Activated CD4-positive, alpha-beta T cell treated with anti-CD3 and anti-CD28 coated beads, Interleukin-2, amount 10 ng/mL, durations not matched to agents 7 days and 5 days (primary cell): ENCODE measurements at places on chromosomes 12 and 14. TPM values are rescaled to one million over a fixed set of nuclear protein-coding genes. Genes with fewer than 3 reads are reported as not detected.
A peak's percentile ranks its signal among the peaks of the same experiment; 100 is the strongest.

Gene AQP2
- not detected for total RNA-seq

Gene LHX5
- not detected for total RNA-seq

- H3K4me1 ChIP-seq = no peaks in the 10 kb centered on the region
- DNase-seq = peak; percentile 68
- H3K27me3 ChIP-seq = no peaks in the 10 kb centered on the region
- no peak overlapping the region for H3K27ac ChIP-seq
- no peaks in the 10 kb centered on the region for H3K36me3 ChIP-seq
- no peak overlapping the region for H3K4me3 ChIP-seq
Measured at GRCh38 chr12:130031571-130032189, 127.9 kb upstream of the TMEM132D start.

- no peaks in the 10 kb centered on the region for H3K27me3 ChIP-seq
- DNase-seq = no peak
- no peaks in the 10 kb centered on the region for H3K36me3 ChIP-seq
- no peaks in the 10 kb centered on the region for H3K4me1 ChIP-seq
- H3K4me3 ChIP-seq = no peak overlapping the region
Measured at GRCh38 chr12:114316076-114316475, 89.9 kb downstream of the TBX5 start.

DNA sequence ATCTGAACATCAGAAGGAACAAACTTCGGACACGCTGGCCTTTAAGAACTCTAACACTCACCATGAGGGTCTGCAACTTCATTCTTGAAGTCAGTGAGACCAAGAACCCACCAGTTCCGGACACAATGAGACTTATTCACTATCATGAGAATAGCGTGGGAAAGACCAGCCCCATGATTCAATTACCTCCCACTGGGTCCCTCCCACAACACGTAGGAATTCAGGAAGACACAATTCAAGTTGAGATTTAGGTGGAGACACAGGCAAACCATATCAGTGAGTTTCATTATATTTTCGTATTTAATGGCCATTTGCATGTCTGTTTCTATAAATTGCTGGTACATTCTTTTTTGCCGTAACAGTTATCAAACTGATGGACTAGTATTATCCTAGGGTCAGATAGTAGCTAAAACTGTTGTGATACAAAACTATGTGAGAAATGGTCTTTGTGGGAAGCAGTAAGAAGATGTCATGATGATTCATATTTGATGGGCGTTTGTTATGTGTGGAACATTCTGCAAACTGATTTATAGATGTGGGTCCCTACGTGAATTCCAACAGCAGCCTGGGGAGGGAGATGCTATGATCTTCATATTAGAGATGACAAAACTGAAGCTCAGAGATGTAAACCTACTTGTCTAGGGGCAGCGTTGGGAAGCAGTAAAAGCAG lies 282.4 kb upstream of the TMEM132C start:
- H3K27ac ChIP-seq = no peak overlapping the region
- no peaks in the 10 kb centered on the region for H3K27me3 ChIP-seq
- H3K4me1 ChIP-seq = no peaks in the 10 kb centered on the region
- H3K4me3 ChIP-seq = no peak overlapping the region
- DNase-seq = no peak
- H3K36me3 ChIP-seq = no peaks in the 10 kb centered on the region

- H3K36me3 ChIP-seq = peaks cover 24% of the 10 kb centered on the region
- no peak for DNase-seq
- no peak overlapping the region for H3K4me3 ChIP-seq
- no peak overlapping the region for H3K27ac ChIP-seq
- peaks cover 90% of the 10 kb centered on the region for H3K4me1 ChIP-seq
- no peaks in the 10 kb centered on the region for H3K27me3 ChIP-seq
Measured at GRCh38 chr12:111441107-111441928, 35.6 kb downstream of the SH2B3 start.

DNA sequence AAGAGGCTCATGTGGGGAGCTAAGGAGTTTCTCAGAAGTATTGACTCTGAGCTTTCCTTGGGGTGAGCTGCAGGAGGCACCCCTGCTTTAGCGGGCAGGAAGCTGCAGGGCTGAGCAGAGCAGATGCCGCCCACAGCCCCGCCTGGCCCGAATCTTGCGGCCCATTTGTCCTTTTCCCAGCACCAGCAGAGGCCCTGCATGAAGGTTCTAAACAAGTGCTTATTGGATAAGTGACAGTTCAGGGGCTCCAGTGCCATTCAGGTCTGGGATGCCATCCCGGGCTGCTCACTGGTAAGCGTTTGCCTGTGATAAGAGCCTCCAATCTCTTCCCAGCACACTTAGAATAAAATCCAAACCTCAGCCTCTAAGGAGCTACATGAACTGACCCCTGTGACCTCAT lies 11.4 kb downstream of the RILPL1 start:
- DNase-seq = no peak
- no peak overlapping the region for H3K27ac ChIP-seq
- H3K4me3 ChIP-seq = no peak overlapping the region

DNA sequence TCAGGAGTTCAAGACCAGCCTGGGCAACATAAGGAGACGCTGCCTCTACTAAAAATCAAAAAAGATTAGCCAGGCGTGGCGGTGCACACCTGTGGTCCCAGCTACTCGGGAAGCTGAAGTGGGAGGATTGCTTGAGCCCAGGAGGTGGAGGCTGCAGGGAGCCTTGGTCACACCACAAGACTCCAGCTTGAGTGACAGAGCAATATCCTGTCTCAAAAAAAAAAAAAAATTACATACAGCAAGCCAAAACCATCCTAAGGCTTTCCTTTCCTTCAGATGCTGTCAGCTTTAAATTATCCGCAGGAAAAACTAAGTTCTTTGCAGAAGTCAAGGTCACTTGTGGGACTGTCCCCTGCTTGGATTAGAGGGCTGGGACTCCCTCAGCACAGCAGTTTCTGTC lies 1.3 kb downstream of the CS start:
- peak overlapping the region; percentile 97 for H3K27ac ChIP-seq
- H3K27me3 ChIP-seq = no peaks in the 10 kb centered on the region
- no peak for DNase-seq
- peak overlapping the region; percentile 89 for H3K4me3 ChIP-seq

- DNase-seq = no peak
- H3K4me1 ChIP-seq = peaks cover 13% of the 10 kb centered on the region
- H3K27ac ChIP-seq = no peak overlapping the region
- no peaks in the 10 kb centered on the region for H3K36me3 ChIP-seq
Measured at GRCh38 chr12:32533971-32534590, 134.7 kb downstream of the FGD4 start.

DNA sequence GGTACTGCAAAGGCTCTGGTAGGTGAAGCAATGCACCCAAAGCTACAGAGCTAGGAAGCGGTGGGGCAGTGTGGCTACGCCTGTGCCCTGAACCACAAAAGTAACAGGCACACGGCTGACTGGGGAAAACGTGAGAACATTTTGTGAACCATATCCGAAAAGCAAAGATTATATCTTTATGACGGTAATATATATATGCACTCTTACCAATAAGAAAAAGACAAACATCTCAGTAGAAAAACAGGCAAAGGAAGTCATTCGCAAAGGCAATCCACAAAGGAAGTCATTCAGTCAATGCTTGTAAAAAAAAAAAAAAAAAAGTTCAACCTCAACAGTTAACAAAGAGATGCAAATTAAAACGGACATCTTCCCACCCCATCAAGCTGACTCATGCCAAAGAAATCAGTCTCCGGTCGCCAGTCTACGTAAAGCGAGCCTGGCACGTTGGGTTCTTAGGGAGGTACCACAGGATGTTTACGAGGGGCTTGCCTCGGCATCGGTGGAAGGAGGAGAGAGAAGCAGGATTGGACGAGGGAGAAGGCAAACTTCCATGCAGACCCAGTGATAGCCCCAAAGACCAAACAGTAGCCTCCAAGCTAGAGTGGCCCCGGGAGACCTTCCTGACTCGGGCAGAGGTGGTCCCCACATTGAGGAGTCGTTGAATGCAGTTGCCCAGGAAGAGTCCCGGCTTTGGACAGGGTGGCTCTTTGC lies 39.4 kb upstream of the PPP2R5C start:
- peak; percentile 82 for DNase-seq
- H3K27ac ChIP-seq = peak overlapping the region; percentile 98
- H3K4me1 ChIP-seq = peaks cover 37% of the 10 kb centered on the region
- no peaks in the 10 kb centered on the region for H3K27me3 ChIP-seq

DNA sequence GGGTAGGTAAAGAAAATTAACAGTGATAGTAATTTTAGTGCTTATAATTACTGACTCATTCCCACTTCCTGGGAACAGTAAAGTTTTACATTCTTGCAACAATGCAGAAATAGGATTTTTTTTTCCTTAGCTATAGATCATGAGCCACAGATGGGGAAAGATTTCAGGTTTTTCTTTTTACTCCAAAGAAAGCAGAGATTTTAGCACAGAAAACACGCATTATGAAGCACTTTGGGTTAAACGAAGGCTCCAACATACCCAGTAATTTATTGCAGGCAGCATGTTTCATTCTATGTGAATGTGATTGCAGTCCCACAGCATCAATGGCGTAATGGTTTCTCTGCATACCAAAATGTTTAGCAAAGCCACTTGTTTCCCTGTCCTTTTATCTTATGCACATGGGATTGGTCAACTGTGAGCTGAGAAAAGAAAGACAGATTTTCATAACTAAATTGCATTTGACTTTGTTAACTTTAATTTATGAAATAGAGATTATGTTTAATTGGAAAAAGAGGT lies 124.6 kb upstream of the E2F7 start:
- no peaks in the 10 kb centered on the region for H3K36me3 ChIP-seq
- H3K27ac ChIP-seq = no peak overlapping the region
- H3K4me3 ChIP-seq = no peak overlapping the region
- no peak for DNase-seq
- no peaks in the 10 kb centered on the region for H3K27me3 ChIP-seq

- H3K36me3 ChIP-seq = peaks cover 44% of the 10 kb centered on the region
- no peak for DNase-seq
- no peaks in the 10 kb centered on the region for H3K27me3 ChIP-seq
- peaks cover 9% of the 10 kb centered on the region for H3K4me1 ChIP-seq
- no peak overlapping the region for H3K4me3 ChIP-seq
Measured at GRCh38 chr12:115983226-115983798, 294.2 kb downstream of the MED13L start.

DNA sequence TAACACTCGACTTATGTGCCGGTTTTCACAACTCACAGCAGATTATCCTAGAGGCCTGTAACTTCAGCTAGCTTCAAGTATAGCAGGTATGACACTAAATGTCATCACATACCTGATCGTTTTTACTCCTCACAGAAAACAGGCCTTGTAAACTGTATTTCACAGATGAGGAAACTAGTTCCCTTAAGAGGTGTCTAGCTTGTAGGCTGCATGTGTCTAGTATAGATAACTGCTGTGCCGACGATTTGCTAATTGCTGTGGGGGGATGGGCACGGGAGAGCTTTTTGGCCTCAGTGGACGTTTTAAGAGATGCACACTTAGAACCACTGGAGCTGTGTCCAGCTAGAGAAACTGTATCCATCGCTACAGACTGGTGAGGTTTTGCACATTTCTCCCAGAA lies 78.8 kb downstream of the PAPOLA start:
- H3K36me3 ChIP-seq = no peaks in the 10 kb centered on the region
- no peak overlapping the region for H3K27ac ChIP-seq
- H3K27me3 ChIP-seq = peaks cover 16% of the 10 kb centered on the region
- H3K4me3 ChIP-seq = no peak overlapping the region

DNA sequence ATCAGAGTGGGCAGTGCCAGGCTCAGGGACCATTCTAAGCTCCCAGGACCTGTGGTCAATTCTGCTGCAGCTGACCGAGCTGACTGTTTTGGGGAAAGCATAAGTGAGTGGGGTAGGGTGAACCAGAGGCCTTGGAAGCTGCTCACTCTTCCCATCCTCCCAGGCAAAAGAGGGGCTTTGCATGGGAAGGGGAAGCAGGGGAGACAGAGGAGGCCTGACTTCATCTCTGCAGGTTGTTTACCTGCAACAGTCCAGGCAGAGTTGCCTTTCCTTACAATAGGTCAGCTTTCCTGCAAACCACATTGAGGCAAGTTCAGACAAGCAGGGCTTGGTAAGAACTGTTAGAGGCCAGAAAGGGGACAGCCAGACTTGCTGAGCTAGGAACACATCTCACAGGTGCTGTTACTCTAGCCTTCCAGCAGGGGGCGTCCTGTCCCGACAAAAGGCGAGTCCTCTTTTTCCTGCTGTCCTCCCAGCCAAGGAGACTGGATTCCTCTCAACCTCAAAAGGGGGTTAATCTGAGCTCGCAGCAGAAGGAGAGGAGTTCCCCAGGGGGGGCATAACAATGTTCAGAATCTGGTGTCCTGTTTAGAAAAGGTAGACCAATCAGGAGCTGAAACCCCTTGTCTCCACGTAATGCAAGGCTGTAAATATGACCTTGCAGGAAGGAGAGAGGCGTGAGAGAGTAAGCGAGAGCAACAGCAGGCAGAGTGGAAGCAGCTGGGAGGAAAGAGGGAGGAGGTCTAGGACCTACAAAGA lies 4.3 kb upstream of the DHRS2 start:
- no peaks in the 10 kb centered on the region for H3K36me3 ChIP-seq
- DNase-seq = peak; percentile 72
- peaks cover 3% of the 10 kb centered on the region for H3K27me3 ChIP-seq
- H3K4me1 ChIP-seq = peaks cover 4% of the 10 kb centered on the region
- no peak overlapping the region for H3K4me3 ChIP-seq
- H3K27ac ChIP-seq = no peak overlapping the region

Gene GUCY2C
- total RNA-seq = not detected

Gene MYO1H
- not detected for total RNA-seq

Gene NPAS3
- total RNA-seq = not detected
